ENCODE measurements at places on chromosomes 2 and 18.

DNA sequence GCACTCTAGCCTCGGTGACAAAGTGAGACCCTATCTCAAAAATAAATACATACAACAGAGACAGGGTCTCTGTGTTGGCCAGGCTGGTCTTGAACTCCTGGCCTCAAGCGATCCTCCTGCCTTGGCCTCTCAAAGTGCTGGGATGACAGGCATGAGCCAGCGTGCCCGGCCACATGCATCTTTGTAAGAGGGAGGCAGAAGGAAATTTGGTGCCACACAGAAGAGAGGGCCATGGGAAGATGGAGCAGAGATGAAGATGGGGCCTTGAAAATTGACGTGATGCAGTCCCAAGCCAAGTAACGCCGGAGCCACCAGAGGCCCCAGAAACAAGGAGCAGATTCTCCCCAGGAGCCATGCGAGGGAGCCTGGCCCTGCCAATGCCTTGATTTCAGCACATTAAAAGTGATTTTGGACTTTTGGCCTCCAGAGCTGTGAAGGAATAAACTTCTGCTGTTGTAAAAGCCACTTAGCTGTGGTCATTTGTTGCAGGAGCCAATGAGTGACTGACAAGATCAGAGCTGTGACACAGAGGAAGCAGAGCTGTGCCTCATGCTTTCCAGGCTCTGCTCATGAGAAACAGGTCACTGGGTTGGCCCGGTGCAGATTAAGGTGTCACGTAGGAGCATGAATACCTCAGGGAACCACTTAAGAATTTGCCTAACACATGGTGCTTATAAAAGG, 2.7 kb upstream of the SLC66A2 start:
- peak; percentile 57 for DNase-seq

- DNase-seq: no peak
These were observed 161.6 kb downstream of the TMEM18 start for GRCh38 chr2:515441-516127.

DNA sequence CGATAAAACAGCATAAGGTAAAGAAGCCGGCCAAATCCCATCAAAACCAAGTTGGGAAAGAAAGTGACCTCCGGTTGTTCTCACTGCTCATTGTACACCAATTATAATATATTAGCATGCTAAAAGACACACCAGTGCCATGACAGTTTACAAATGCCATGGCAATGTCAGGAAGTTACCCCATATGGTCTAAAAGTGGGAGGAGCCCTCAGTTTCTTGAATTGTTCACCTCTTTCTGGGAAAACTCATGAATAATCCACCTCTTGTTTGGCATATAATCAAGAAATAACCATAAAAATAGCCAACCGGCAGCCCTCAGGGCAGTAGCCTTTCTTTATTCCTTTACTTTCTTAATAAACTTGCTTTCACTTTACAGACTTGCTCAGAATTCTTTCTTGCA, 544.9 kb upstream of the SETBP1 start:
- DNase-seq: no peak

- peak; percentile 21 for DNase-seq
These were observed 67.8 kb upstream of the EPAS1 start for GRCh38 chr2:46229134-46230063.

DNA sequence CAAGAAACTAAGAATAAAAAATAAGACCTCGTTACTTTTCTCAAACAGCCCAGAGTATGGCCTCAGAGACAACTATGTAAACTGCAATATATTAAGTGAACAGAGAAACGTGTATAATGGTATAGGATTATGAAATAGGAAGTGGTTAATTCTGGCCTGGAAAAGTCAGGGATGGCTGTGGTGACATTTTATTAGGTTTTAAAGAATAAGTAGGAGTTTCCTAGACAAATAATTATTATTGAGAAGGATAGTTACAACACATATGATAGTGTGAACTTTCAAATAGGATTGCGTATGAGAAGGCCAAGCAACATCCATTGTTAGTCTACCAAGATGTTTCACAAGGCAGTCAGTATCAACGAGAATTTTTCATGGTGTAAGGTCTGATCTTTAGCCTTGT, 244.1 kb downstream of the LPIN1 start:
- DNase-seq: no peak

DNA sequence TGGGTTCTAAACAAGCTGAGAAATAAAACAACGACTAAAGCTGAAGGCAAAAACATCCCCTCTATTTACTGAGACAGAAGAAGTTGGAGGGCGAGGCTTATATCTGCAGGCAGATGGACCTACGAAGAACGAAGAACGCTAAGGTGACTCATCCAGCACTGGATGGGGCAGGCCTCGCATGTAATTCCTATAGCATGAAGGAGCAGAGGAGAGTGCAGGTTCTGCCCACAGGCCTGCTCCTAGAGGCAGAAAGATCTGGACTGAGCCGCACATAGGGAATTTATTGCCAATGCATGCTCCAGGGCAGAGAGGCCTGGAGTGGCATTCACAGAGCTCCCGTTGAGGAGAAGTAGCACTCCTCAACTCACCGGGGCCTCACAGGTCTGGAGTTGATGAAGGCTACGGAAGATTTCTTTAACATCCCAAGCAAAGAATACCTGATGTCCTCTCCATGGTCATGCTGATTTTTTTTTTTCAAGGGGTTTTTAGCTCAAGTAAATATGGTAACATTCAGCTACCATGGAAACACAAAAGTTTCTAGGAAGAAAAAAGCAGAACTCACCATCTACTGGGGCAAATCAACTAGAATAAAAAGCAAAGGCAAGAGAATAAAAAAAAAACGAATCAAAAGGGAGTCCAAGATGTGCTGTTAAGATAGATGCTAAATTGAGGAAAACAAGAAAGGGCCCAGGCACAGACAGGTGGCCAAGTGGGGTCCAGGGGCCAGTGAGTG, 10.4 kb upstream of the METTL21A start:
- DNase-seq: no peak

- DNase-seq: no peak
These were observed 12.4 kb upstream of the EML4 start for GRCh38 chr2:42156721-42157120.

DNA sequence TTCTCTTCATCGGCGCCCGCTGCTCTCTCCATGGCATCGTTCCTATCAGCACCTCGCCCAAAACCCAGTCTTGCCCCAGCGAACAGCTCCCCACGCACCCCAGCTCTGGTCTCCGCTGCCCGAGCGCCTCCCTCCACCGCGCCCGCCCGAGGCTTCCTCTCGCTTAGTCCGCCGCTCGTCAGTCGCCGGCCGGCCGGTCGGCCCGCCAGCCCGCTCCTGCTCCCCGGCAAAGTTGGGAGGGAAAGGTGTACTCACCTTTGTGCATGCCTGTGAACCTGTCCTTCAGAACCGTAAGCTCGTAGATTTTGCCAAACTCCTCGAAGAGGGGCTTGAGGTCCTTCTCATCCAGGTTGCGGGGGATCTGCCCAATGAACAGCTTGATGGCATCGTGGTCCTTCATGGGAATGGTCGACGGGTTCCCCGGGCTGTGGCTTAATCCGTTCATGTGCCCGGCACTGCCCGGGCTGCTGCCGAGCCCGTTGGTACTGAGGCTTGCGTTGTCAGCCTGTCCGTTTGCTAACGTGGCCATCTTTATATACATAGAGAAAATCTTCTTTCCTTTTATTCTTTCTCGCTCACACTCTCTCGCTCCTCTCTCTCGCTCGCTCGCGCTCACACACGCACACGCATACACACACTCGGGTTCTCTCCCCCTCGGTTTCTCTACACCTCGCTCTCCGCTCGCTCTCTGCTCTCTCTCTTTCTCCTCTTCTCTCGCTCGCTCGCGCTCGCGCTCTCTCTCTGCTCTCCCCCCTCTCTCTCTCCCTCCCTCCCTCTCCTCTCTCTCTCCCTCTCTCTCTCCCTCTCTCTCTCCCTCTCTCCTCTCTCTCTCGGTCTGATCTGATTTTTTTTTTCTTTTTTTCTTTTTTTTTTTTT, at the start of gene CELF4:
Gene CELF4 (minus strand): TSS at position 698 of the 876 bp plus-strand sequence.
- no peak for DNase-seq

DNA sequence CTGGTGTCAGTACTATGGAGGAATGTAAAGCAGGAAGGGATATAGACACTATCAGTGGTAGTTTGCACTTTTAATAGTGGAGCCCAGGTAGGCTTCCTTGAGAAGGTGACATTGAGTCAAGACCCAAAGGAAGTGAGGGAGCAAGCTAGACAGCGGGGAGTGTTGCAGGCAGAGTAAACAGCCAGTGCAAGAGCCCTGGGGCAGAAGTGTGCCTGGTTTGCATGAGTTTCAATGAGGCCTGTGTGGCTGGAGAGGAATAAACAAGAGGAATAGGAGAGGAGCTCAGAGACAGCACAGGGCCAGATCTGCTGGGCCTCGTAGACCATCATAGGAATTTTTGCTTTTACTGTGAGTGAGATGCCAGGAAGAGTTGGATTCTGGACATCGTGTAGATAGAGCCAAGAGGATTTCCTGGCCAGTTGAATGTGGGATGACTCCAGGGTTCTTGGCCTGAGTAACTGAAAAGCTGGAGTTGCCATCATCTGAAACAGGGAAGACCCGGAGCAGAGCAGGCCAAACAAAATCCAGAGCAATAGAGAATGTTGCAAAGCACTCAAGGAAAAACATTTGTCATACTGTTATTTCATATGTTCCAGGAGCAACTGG, 102.5 kb downstream of the SP3 start:
- no peak for DNase-seq

GRCh38 chr2:225889452-225889851, 489.9 kb downstream of the NYAP2 start:
- DNase-seq: peak; percentile 62

DNA sequence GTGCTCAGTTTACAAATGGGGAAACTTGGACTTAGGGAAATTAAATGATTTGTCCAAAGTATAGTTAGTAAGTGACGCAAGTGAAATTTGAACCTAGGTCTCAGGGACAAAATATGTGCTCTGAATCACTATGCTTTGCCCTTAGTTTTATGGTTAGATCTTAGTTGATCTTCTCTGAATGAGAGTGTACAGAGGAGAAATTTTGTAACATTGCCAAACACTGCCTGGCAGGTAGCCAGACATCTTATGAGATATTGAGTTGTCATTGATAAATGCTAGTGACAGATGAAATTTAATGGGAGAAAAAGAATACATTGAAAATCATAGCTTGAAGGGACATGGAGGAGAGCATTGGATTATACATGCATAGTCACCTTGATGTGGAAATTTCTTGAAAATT, 91.4 kb downstream of the GALNT1 start:
- DNase-seq: peak; percentile 24

DNA sequence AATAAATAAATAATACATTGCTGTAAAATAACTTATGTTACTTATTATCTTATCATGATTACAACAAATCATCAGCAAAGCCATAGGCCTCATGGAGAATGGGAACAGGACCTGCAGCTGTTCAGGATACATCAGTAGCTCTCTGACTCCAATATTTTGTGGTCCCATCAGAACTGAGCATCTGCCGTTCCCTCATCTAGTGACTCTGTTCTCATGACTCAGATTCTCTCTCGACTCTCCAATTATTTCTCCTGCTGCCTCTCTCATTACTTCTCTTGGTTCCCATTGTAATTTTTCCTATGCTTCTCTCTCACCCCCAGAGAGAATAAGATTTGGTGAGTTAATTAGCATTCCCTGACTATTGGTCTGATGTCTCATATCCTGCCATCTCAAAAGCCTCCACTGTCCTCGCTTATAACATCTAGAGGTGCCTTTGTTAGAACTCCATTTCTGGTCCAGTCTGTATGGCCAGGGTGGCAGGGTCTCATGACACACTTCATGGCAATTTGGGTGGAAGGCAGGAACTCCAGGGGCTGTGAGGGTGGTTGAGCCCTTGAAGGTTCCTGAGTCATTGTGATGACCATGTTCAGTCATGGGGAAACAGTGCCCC, 78.0 kb upstream of the TANC1 start:
- no peak for DNase-seq

DNA sequence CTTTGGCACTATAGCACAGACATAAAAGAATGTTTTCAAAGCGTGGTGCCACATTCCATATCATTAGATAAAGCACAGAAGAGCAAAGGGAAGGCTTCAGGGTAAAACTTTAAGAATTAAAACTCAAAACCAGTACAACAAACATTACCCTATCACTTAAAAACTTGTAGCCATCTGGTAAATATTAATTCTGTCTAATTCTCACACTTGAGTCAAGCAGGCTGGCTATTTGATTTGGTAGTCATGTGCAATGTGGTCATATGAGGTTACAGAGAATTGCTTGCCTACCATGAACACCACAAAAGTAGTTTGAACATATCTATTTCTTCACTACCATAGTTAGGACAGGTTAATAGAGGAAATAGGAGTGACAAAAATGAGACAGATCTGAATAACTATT, 244.9 kb downstream of the IRS1 start:
- no peak for DNase-seq

- DNase-seq: no peak
These were observed 88.3 kb upstream of the SALL3 start for GRCh38 chr18:78891185-78891762.

- DNase-seq: no peak
These were observed 45.3 kb downstream of the DGKD start for GRCh38 chr2:233399306-233400225.

- DNase-seq: peak; percentile 89
These were observed 139.9 kb upstream of the ZEB2 start for GRCh38 chr2:144659731-144660275.

- DNase-seq: no peak
These were observed 11.7 kb downstream of the ANO7 start for GRCh38 chr2:241199897-241200821.

DNA sequence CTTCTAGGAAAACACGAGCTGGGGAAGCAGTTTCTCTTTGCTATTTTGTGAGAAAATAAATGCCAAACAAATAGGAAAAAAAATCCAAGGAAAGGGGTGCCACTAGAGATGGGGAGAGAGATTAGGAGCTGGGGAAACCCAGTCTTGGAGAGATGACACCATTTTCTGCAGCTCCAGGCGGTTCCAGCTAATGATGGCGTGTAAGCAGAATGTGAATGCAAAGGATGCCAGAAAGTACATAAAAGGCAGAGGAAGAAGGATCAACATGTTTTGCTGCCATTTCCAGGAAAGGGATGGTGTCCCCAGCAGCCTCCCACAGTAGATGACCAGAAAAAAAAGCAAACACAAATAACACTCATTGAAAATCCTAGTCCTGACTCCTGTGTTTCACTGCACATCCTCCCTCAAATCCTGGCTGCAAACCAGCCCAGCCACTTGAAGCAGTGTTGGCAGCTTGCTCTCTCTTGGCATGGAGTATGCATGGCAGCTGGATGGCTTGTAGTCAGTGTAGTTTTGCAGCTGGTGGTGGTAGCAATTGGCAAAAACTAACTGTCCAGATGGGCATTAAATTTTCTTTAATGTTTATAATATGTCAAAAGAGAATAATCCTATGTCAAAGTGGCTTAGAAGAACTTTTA, 93.6 kb downstream of the FTCDNL1 start:
- DNase-seq: no peak

DNA sequence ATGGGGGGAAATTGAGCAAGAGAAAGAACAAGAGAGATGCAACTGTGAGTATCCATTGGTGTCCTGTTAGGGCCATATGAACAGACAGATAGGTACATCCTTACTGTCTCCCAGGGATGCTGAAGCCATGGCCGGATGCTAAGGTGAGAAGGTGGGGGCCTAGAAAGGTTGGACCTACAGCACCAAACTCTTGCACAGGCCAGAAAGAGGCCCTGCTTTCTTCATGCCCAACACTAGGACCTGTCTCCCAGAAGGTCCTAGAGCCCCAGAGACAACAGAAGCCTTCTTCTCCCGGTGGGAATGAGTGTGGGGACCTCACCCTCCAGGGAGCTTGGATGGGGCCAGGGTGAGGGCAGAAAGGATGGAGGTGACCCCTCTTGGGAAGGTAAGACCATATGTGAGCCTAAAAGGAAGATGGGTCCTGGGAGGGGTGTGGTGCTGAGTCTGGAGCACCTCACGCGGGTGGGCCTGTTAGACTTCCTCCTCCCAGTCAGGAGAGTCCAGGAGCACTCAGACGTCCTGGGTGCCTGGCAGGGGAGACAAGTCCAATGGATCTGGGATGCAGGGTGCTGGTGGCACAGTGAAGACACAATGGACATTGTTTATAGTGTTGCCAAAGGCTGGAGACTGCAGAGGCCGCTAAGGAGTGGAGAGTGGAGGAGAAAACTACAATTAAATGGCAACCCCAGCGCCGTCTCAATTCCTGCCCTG, 265.3 kb downstream of the CYP26B1 start:
- no peak for DNase-seq
